ENCODE measurements at places on chromosomes 2 and 18. TPM values are rescaled to one million over a fixed set of nuclear protein-coding genes. Genes with fewer than 3 reads are reported as not detected.
A peak's percentile ranks its signal among the peaks of the same experiment; 100 is the strongest.

GRCh38 chr2:200319548-200320337 lies 13.2 kb downstream of the SPATS2L start:
- DNase-seq, result no peak

DNA sequence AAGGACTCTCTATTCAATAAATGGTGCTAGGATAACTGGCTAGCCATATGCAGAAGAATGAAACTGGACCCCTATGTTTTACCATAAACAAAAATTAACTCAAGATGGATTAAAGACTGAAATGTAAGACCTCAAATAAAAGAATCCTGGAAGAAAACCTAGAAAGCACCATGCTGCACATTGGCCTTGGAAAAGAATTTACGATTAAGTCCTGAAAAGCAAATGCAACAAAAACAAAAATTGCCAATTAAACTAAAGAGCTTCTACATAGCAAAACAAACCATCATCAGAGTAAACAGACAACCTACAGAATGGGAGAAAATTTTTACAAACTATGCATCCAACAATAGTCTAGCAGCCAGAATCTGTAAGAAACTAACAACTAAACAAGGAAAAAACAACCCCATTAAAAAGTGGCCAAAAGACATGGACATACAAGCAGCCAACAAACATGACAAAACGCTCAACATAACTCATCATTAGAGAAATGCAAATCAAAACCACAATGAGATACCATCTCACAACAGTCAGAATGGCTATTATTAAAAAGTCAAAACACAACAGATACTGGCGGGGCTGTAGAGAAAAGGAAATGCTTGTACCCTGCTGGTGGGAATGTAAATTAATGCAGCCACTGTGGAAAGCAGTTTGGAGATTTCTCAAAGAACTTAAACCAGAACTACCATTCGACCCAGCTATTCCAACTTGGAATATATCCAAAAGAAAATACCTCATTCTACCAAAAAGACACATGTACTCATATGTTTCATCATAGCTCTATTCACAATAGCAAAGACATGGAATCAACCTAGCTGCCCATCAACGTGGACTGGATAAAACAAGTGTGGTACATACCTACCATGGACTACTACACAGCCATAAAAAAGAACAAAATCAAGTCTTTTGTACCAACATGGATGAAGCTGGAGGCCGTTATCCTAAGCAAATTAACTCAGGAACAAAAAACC lies 30.6 kb downstream of the SEPTIN10 start:
- no peak for DNase-seq

DNA sequence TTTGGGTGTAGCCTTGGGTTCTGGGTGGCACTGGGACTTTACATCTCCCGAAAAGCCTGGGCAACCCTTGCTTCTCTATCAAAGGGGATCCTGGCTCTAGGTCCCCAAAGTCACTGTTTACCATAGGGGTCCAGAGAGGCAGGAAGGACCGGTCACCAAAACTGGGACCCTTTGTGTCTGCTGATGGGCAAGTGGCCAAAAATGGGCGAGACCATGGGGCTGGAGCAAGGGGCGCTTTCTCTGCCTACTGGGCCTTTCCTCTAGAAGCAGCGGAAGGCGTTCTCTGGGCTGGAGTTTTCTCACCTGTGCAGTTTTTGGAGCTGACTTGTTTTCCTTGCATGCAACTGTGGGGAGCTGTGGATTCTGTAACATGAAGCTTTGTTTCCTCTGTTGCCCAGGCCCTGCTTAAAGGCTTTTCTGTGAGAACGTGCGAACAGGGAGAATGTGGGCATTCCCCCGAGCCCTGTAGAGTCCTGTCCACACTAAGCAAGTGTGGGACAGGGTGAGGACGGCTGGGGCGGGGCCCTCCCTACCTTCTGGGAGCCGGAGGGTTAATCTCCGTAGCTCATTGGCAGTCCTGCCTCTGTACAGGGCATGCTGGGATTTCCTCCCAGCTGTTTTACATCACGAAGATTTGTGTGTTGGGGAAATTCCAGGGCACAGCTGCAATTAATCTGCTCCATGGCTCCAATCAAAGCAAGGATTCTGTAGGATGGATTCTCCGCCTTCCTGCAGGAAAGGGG lies 50.2 kb downstream of the TGOLN2 start:
- peak; percentile 92 for DNase-seq

DNA sequence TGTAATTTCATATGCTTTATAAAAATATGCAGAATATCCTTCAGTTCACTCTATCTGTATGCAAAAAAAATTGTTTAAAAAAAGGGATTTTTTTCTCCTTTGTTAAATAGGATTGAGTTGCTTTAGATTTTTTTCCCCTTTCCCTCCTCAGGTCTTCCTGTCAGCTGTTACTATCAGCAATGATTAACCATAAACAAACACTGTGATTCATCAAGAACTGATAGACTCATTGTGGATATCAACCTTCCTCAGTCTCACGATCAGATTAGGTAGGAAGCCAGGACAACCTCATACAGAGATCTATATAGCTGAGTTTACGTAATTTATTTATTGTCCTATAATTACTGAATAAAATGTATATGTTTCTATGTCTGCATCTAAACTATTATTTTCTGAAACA lies 2136.2 kb upstream of the CELF4 start:
- DNase-seq, result no peak

DNA sequence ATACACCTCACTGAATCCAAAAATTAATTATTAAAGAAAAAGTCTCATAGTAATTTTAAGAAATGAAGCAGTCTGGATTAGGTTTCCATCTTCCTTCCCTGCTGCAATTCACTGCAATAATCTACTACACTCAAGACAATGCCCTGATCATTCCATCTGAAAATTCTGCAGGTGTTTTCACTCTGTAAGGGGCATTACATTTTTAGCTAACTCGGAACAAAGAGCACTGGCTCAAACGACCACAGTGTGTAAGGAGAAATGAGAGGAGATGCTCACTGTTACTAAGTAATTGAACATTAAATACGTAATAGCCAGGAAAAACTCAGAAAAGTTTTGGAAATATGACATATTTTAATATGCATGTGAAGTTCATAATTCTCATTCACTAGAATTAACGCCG lies 1.3 kb downstream of the B4GALT6 start:
- DNase-seq, result no peak

DNA sequence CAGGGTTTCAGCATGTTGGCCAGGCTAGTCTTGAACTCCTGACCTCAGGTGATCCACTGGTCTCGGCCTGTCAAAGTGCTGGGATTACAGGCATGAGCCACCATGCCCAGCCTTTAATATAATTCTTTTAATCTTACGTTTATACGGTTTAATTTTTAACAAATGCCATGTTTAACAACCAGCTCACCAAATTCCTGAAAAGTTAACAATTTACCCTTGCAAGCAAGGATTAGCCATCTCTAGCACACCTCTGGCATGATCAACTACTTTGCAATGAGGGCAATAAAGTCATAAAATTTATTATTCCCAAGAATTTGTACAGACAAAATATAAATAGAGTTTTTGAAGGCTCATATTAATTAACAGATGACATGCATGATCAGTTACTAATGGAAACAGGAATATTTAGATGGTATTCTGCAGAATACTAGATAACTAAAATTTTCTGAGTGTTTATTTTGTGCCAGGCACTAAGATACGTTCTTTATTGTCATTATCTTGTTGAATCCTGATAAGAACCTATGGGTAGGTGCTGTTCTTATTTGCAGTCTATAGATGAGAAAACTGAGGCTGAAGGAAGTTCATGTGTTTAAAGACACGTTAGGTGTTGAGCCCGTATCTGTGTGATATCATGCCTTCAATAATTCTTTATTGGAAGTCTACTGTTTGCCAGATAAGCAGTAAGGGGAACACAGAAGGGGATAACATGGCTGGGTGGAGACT lies 190.1 kb downstream of the CDCA7 start:
- DNase-seq, result no peak

- peak; percentile 19 for DNase-seq
Measured at GRCh38 chr2:232345251-232345650, 33.3 kb upstream of the ALPP start.

DNA sequence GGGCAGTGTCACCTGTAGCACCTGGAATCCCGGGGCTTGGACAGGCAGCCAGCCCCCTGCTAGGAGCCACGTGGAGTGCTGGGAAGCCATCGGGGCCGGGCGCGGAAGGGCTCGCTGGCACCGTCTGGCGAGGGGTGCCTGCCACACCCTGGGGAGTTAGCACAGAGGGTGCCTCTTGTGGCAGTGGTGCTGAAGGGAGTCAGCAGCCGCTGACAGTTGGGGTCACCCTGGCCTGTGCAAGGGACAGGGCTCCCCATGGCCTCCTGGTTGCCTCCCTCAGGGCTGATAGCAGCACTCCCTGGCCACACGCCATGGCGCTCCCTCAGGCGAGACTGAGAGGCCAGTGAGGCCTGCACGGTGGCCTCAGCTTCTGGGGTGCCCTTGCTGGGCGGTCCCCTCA lies 13.9 kb upstream of the D2HGDH start:
- no peak for DNase-seq

DNA sequence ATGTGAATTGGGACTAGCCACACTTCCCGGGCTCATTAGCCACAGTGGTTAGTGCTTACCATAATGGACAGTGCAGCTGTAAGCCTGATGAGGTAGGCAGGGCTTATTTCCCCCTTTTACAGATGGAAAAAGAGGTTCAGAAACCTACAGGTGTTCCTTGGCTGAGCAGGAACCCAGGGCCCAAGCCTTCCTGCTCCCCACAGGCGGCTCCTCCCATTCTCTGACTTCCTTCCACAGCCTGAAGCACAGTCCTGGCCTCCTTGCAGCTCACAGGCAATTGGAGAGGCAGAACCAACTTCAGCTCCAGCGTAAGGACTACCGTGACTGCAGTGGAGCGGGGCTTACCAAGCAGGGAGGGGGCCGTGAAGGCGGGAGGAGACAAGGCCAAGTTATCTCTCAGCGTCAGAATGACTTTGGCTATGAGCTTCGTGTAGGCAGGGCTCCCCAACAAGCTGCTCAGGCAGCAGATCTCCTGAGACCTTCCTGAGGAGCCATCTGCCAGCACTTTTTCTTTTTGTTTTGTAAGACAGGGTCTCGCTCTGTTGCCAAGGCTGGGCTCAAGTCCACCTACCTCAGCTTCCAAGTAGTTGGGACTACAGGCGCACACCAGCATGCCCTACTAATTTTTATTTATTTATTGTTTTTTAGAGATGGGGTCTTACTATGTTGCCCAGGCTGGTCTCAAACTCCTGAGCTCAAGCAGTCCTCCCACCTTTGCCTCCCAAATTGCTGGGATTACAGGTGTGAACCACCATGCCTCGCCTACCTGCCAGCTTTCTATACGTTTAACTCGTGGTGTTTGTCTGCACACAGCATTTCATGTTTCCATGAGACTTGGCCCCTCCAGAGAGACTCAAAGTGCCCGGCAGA lies 34.2 kb upstream of the NT5DC4 start:
- peak; percentile 57 for DNase-seq

DNA sequence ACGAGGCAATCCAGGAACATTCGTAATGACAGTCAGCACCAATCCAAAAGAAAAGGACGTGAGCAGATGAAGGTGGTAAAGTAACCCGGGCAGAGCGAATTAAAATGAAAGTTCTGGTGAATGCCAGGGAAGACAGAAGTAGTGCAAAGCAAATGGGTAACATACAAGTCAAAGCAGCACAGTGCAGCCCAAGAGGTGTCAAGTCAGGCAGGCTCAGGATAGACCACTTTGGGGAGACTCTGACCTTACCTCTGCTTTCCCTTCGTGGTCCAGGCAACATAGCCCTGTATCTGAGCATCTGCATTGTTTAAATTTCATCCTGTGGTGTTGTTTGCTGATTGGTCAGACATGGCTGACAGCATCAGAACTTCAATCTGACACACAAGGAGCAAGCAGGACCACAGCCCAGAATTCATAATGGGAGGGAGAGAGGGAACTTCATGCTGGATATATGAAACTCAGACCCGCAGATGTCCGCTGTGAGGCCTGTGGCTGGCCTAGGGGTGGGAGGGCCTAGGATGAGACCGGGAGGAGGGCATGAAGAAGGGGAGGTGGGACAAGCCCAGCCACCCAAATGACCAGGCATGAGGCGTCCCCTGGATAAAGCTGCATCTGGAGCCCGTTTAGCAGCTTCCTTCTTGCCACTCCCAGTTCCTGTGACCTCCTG lies 285.7 kb downstream of the TCF4 start:
- DNase-seq, result no peak

- no peak for DNase-seq
Measured at GRCh38 chr2:179250848-179251504, 13.7 kb downstream of the SESTD1 start.

DNA sequence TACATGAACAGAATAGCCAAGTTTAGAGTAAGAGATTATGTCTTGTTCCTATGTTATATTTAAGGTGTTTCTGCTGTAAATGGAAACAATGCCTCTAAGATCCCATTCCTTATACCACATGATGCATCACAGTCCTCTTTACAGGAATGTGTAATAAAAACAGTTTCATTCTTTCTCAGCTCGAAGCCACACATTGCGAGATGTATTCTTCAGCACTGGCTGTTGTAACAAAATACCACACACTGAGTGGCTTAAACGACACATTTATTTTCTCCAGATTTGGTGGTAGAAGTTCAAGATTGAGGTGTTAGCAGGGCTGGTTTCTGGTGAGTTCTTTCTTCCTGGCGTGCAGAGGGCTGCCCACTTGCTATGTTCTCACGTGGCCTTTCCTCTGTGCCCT lies 246.2 kb downstream of the SOCS6 start:
- no peak for DNase-seq

- no peak for DNase-seq
Measured at GRCh38 chr2:226701052-226701451, 98.6 kb downstream of the IRS1 start.

- no peak for DNase-seq
Measured at GRCh38 chr18:3935305-3935704, 485.3 kb downstream of the TGIF1 start.

DNA sequence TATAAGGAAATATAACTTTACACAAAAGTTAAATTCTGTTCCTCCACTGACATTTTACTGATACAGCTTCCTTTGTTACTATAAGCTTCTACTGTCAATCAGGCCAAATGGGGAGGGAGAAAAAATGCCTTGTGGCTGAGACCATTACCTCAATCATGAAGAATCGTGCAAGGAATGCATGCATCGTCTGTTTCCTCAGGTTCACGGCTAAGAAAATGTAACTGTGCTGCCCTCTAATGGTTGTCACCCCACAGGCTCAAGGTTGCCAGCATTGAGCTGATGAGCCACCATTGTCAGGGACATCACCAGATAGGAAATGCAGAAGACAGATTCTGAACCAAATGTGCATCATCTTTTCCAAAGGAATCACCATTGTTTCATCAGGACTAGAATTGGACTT lies 426.9 kb downstream of the CDH2 start:
- peak; percentile 13 for DNase-seq

GRCh38 chr2:173986805-173987204 lies 21.6 kb upstream of the SP3 start:
- no peak for DNase-seq

ITPRIPL1 gene
- 0.82 TPM for total RNA-seq

LCT gene
- not detected for total RNA-seq

NCKAP5 gene
- total RNA-seq, result 11.1 TPM

CD226 gene
- total RNA-seq, result 1.1 TPM

CXCR1 gene
- 0.26 TPM for total RNA-seq

SLC4A5 gene
- total RNA-seq, result 0.29 TPM

POTEF gene
- 0.23 TPM for total RNA-seq

ALPP gene
- total RNA-seq, result not detected

ETAA1 gene
- total RNA-seq, result 4.6 TPM
